ENCODE measurements at places on chromosomes 2 and 18. TPM values are rescaled to one million over a fixed set of nuclear protein-coding genes. Genes with fewer than 3 reads are reported as not detected.

Gene BOLL
- total RNA-seq: not detected

Gene FSHR
- not detected for total RNA-seq

Gene ADRA2B
- total RNA-seq: not detected

Gene RUFY4
- total RNA-seq: 0.29 TPM

Gene SPEG
- 1.4 TPM for total RNA-seq

Gene TNFRSF11A
- total RNA-seq: 11.9 TPM

Gene HS6ST1
- 16.0 TPM for total RNA-seq

Gene STPG4
- total RNA-seq: 0.29 TPM
